ENCODE measurements at places on chromosomes 7 and 10. TPM values are rescaled to one million over a fixed set of nuclear protein-coding genes. Genes with fewer than 3 reads are reported as not detected.

GRCh38 chr7:11911900-11912299 lies 79.9 kb upstream of the THSD7A start:
- DNase-seq, result peak; percentile 8

- no peak for DNase-seq
Observed at GRCh38 chr10:58104351-58104751, 163.3 kb downstream of the IPMK start.

The UCN3 gene
- total RNA-seq, result not detected

- DNase-seq, result no peak
Observed at GRCh38 chr7:35691366-35691765, 3.6 kb downstream of the HERPUD2 start.

GRCh38 chr7:101547916-101548661 lies 81.0 kb downstream of the MYL10 start:
- DNase-seq, result no peak

DNA sequence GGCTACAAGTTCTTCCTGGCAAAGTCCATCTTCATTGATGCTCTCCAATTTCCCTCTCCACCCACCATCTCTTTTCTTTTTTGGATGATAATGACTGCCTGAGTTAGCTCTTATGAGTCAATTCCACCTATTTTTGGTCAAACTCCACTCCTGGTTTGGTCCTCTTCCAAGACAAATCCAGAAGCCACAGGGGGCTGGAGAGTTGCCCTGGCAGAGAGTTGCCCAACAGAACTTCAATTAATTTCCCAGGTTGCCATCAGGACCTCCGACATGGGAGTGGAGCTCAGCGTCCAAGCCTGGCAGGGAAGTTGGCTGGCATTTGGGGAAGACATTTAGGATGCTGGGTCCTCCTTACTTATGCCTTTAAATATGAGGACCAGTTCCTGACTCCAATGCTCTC lies 29.2 kb upstream of the KCNMA1 start:
- DNase-seq, result no peak

- no peak for DNase-seq
Observed at GRCh38 chr7:91750091-91750490, 130.4 kb downstream of the MTERF1 start.

DNA sequence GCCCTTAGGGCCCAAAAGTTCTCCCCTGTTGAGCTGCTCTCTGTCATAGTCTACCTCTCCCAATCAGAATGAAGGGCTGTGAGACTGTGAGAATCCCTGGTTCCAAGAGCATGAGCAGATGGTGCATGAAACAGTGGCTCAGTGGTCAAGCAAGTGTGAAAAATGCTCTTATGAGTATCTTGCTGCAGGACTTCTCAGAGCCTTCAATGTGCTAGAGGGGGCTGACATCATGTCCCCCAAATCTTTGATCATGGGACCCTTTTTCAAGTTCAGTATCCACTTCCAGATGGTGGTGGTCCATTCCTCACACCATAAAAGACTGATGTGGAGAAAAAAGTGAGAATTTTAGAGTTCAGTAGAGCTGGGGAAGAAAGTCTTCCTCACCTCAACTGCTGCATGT lies 265.3 kb upstream of the HABP2 start:
- DNase-seq, result no peak

The OPN4 gene
- not detected for total RNA-seq

The EBLN1 gene
- not detected for total RNA-seq

Data from endothelial cell (in vitro differentiated cells).